ENCODE measurements at places on chromosomes 6 and 20. TPM values are rescaled to one million over a fixed set of nuclear protein-coding genes. Genes with fewer than 3 reads are reported as not detected.

DNA sequence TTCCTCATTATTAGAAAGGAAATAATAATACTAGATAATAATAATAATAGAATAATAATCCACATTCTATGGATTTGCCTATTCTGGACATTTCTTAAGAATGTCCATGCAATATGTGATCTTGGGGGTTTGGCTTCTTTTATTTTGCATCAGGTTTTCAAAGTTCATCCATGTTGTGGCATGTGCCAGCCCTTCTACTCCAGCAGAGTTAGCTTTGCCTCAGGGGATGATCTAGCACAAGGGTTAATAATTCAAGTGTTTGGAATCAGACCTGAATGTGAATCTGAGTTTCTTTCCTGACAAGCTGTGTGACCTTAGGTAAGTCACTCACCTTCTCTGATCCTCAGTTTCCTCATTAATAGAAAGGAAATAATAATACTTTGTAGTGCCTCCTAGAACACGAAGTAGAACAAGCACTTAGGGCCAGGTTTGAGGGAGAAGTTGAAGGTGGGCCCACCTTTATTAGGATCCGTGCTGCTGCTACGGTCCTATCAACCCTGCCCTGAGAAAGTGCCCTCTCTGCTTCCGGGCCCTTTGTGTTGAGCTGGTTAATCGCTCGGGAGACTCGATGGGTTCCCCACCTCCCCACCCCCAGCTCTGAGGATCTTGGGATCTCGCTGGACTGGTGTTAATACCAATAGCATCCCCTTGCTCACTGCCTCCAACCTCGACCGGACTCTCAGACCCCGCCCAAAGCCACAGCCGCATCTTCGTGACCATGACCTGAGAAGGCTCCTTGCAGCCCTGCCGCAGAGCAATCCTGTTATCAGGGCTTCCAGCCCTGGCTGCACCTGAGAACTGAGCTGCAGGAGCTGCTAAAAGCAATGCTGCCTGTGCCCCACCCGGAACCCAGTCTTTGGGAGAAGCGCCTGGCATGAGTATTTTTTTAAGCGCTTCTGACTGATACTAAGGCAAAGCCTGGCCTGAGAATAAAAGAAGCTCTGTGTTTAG is 26.9 kb downstream of the RBM38 start:
- DNase-seq: no peak

DNA sequence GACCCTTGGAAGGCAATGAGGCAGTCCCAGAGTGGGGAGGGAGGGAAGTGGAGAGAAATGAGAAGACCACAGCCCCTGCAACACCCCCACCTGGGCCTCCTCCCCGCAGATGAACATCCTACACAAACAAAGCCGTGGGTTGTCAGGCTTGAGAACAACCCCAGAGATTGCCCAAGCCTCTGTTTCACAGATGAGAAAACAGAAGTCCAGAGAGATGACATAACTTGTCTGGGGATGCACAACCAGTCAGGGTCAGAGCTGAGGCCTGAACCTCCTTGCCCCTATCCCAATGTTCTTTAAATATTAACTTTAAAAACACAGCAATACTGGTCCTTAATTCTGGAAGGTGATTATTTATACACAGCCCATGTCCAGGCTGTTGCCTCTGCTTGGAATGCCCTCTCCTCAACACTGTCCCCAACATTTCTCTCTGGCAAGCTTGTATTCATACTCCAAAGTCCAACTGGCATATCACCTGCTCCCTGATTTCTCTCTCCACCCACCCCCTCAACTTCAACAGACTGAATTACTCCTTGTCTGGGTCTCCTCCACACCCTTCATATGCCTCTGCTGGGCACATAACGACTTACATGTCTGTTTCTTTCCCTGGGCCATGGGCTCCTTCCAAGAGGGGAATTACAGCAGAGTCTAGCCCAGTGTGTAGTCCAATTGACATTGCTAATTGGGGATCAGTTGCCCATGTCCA is 135.5 kb upstream of the LRFN2 start:
- no peak for DNase-seq

DNA sequence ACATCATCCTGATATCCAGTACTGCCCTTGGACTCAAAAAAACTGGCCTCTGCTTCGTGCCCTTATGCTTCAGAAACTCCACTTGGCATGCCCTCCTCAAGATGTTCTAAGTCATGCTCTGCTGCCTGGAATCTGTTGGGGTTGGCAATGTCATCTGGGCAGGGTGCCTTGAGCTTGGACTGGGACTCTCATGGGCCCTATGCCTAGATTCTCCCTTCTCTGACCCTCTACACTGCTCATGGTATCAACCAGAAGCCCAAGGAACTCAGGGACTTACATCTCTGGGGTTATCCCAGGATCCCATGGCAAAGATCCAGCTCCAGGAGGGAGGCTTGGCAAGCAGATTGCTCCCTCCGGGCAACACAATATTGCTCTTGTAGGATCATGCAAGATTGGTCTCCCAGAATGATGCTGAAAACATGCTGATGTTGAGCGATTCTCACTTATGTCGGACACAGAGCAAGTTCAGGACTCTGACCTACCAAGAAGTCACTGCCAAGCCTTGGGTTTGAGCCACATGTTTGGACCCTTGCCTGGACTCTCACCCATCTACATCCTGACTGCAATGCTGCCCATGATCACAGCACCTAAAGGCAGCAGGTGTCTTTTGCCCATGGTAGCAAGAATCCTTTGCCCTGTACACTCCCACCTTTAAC is 88.8 kb downstream of the ADAT2 start:
- DNase-seq: no peak

DNA sequence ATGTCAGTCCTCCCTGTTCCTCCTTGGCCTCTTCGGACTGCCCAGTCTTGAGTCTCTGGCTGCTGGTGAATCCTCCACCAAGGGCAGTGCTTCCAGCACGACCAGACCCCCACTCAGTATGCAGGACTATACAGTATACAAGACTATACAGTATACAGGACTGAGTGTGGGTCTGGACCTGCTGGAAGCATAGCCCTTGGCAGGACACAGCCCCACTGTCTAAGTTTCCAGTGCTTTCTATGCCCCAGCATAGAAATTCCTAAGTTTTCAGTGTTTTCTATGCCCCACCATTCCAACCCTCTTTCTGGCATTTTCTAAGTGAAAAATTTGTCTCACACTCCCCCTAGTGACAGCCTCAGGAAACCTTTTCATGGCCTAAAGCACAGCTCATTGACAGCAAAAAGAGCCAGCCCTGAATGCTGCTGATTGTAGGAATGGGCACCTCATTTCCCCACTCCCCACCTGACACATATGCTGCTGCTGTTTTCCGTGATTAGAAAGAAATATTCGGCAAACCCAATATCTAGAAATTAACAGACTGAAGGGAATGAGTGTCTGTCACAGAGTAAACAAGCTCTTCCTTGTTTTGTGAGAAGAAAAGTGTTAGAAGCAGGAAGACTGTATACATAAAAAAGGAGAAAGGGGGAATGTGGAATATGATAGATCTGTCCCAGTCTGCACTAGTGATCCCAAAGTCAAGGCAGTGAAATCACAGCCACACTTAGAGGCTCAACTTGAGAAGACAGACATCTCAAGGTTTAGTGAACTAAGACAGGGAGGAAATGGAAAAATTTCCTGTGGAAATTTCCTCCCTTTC is 206.9 kb downstream of the IBTK start:
- DNase-seq: no peak

The SCAF8 gene
- total RNA-seq: 64.6 TPM
